ENCODE measurements at places on chromosomes 6 and 20.

GRCh38 chr20:50995506-50995905 is 27.4 kb downstream of the KCNG1 start:
- no peak for DNase-seq

DNA sequence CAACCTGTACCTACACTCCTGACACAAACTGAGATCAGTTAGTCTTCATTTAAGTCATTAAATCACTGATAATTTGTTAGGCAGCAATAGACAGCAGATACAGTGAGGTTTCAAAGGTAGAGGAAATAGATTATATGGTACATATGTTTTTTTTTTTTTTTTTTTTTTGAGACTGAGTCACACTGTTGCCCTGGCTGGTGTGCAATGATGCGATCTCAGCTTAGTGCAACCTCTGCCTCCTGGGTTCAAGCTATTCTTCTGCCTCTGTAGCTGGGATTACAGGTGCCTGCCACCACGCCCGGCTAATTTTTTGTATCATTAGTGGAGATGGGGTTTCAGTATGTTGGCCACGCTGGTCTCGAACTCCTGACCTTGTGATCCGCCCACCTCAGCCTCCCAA is 38.2 kb upstream of the KIF13A start:
- no peak for DNase-seq

DNA sequence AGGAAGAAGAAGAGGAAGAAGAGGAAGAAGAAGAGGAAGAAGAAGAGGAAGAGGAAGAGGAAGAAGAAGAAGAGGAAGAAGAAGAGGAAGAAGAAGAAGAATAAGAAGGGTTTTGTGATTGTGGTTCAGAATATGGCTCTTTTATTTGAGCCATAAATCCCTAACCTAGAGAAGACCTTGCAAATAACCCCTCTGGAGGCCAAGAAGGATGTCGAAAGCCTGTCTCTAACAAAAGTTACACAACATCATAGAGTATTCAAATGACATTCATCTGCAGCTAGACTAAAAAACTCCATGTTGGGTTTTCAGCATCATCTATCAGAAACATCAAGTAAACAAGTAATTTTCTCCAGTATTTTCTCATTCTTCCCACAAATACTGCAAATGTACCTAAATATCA is 100.9 kb downstream of the RNASET2 start:
- no peak for DNase-seq

DNA sequence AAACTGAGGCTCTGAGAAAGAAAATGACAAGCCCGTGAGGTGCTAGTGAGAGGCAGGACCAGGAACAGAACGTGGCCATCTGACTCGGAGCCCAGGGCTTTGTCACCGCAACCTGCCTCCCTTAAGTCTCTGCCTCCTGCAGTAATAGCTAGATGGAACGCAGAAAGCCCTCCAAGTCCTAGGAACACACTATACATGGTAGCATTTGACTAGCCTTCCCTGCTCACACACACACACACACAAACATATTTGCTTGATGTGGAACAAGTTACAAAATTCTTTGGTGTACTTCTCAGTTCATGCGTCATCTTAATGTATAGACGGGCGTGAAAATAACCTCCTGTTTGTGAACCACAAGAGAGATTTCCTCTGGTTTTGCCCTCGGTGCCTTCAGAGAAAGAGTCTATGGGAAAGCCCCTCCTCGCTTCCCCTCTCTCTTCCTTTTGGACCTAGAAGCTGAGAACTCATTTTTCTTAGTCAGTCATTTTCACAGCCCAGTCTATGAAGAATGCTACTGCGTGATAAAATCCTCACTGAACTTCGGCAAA is 38.8 kb downstream of the C6orf52 start:
- no peak for DNase-seq

DNA sequence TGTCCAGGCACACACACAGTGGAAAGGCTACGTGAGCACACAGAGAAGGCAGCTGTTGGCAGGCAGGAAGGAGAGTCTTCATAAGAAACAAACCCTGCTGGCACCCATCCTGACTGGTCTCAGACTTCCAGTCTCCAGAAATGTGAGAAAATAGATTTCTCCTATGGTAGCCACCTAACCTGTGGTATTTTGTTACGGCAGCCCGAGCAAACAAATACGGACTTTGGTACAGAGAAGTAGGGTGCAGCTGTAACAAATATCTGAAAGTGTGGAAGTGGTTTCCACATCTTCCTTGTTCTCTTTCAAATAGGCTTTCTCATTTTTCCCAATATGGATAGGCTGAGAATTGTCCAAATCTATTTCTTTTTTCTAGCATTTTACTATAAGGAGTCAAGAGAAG is 94.6 kb downstream of the ADGB start:
- no peak for DNase-seq

DNA sequence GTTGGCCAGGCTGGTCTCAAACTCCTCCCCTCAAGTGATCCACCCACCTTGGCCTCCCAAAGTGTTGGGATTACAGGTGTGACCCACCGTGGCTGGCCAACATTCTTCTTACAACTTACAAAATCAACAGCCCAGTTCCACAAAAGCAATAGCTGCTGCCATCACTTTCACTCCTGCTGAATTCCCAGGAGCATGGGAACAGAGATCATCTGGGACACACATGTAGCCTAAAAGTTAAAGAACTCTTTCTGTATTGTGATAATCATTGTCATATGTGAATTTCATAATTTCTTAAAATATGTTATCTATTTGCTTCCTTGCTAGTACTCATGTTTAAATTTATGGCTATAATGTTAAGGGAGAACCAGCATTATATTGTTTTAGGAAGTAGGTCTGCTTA is 51.7 kb downstream of the NCOA6 start:
- DNase-seq: no peak

DNA sequence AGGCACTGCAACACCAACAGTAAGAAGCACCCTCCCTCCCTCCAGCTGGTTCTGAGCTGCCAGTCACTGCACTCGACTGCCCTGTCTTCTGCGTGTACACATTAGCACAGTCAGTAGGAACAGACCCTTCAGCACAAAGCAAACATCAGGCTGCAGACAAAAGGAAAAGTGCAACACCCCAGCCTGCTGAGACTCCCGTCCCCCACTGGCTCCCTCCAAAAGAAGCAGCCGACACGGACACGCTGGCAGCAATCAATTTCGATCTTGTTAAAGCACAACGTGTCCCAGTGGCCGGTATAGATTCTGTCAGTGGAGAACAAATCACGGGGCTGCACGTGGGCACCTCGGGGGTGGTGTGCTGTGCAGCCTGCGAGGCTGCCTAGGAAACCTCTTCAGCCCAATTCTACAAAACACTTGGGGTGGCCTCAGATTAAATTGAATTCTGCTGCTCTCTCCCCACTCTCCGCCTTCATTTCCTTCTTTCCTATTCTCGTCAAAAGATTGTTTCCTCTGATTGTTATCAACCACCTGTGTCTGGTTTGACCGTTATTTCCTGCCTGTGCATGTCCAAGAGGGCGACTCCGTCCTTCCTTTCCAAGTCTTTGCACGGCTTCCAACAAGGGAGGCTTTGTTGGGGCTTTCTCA is 38.7 kb downstream of the TRAF3IP2 start:
- no peak for DNase-seq

- no peak for DNase-seq
These were observed 140.3 kb downstream of the SMOC2 start for GRCh38 chr6:168581236-168581635.

- no peak for DNase-seq
These were observed 7.2 kb upstream of the PPP1R16B start for GRCh38 chr20:38798266-38798665.

GRCh38 chr6:155787168-155787567 is 331.5 kb upstream of the NOX3 start:
- no peak for DNase-seq

GRCh38 chr20:58642441-58642840 is 8.6 kb upstream of the STX16 start:
- DNase-seq: no peak

GRCh38 chr6:12238219-12238618 is 51.9 kb upstream of the EDN1 start:
- no peak for DNase-seq

DNA sequence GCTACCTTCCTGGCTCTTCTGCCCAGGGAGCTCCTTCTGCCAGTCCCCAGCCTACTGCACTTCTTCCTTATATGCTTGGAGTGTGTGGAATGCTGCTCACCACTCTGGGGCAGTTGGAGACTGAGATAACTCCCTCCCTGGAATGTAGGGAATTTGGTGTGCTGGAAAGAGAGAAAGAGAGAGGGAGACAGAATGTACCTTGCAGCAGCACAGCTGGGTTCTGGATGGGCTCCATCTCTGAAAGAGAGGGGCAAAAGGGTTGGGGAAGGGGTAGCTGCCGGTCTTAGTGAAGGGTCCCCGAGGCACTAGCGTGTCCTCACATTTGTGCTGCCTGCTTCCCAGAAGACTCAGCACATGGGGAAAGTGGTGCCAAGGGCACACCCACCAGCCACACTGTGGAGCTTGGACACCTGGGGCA is 40.2 kb upstream of the DDR1 start:
- DNase-seq: no peak

GRCh38 chr6:35550437-35550836 is 37.7 kb upstream of the TULP1 start:
- no peak for DNase-seq

DNA sequence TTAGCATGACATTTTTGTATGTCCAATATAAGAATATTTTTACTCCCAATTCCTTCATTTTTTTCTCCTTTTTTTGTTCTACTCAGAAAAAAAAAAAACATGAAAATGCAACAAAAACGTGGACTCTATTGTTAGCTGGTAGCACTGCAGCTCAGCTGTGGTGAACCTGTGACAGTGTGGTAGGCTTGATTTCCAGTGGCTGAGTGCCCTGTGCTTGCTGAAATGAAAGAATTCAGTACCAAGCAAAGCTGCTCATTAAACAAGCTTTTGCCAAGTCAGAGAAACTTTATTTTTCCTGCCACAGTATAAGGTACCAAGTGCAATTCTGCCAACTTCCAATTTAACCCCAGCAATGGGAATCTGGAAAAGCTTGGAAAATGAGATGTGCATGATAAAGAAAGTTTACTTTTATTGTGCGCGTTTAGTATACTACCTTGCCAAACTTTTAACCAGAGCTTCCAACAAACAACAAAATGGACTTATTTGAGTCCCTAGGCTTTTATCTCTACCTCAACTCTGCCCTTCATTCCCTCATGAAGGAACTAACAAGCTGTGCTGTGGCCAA is 215.2 kb downstream of the SLC35F1 start:
- no peak for DNase-seq

DNA sequence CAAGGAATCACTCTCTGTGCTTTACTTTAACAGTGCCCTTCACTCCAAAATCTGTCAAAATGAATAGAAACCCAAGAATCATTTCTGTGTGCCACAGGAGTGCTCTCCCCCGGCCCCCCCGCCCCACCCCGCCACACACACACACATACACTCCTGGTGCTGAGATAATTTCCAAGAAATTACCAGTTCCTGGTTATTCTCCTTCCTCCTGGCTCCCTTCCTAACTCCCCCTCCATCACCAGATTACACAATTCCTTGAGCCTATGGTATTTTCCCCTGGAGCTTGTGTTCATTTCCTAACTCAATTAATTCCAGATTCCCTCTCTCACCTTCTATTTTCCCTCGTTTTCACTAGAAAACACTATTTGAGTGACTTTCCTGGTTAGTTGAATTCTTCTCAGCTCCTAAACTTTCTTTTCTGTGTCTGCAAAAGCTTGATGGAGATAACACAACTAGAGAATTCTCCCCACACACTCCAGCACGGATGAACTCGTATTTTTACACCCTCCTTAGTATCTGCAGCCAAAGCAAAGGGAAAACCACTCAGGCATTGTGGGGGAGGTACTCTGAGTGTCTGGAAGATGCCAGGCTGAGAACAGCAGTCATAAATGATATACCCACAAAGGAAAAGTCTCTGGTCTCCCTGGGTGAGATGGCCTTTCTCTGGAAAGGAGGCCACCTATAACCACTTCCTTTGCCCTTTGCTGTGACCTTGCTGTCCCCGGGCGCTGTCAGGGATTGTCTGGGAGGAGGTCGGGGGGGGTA is 1.9 kb upstream of the SLC24A3 start:
- DNase-seq: no peak

GRCh38 chr6:164130151-164130550 is 715.6 kb downstream of the QKI start:
- no peak for DNase-seq

DNA sequence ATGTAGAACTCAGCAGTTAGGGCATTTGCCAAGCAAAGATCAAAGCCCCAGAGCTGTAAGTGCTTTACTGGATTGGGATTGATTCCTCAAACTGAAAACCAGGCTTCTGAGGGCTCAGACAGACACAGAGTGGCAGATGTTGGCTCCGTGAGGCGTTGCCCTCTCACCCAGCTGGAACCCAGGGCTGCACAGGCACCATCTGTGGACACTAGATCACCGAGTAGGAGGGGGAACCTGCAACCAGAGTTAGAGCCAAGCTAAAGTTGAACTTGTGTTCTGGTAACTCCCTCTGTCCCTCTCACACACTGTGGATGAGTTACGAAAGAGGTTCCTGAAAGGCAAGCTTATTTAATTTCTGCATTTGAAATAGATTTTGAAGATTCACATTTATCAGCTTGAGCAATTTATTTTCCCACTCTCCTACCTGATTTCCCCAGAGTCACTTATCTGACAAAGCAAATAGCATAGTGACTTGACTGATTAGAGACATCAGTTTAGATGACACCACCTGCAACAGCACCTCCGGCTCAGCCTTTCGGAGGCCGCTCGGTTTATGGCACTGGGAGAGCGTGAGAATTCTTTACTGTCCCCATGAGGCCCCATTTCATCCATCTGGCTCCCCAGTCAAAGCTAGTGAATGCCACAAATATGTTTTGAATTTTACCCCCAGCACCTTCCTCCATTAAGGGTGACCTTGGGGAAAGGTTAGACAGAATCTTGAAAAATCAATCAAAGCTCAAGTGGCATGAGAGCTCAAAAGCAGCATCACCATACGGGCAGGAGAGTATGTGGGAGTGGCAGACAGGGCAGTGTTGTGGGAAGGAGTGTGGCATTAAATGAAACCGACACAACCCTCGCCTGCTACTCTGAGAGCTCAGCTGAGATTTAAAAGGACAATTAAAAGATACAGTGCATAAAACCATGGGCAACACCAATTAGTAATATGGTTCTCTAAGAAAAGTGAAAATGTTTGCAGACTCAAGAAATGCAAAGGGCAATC is 48.5 kb downstream of the RPF2 start:
- DNase-seq: no peak

- DNase-seq: no peak
These were observed 72.5 kb downstream of the B3GAT2 start for GRCh38 chr6:70884074-70884983.

- DNase-seq: no peak
These were observed 499.1 kb downstream of the CD83 start for GRCh38 chr6:14616656-14617055.

- no peak for DNase-seq
These were observed 1260.3 kb downstream of the EPHA7 start for GRCh38 chr6:92159046-92159445.

GRCh38 chr6:71351190-71351589 is 62.6 kb downstream of the OGFRL1 start:
- DNase-seq: no peak

- no peak for DNase-seq
These were observed 383.7 kb downstream of the MAFB start for GRCh38 chr20:40305303-40305702.
